Vagina (tissue), 2 donors: ENCODE measurements at places on chromosomes 11 and 22.
A peak's percentile ranks its signal among the peaks of the same experiment; 100 is the strongest.

- H3K27ac ChIP-seq, result no peak overlapping the region
- no peaks in the 10 kb centered on the region for H3K27me3 ChIP-seq
- no peak overlapping the region for H3K4me3 ChIP-seq
- no peaks in the 10 kb centered on the region for H3K36me3 ChIP-seq
Observed at GRCh38 chr11:70099578-70100279, 21.6 kb downstream of the ANO1 start.

GRCh38 chr11:69928975-69929374 is 109.8 kb upstream of the FGF3 start:
- no peak for DNase-seq
- no peak overlapping the region for H3K27ac ChIP-seq
- H3K4me1 ChIP-seq, result no peaks in the 10 kb centered on the region
- H3K27me3 ChIP-seq, result no peaks in the 10 kb centered on the region
- H3K4me3 ChIP-seq, result no peak overlapping the region
- no peaks in the 10 kb centered on the region for H3K36me3 ChIP-seq

DNA sequence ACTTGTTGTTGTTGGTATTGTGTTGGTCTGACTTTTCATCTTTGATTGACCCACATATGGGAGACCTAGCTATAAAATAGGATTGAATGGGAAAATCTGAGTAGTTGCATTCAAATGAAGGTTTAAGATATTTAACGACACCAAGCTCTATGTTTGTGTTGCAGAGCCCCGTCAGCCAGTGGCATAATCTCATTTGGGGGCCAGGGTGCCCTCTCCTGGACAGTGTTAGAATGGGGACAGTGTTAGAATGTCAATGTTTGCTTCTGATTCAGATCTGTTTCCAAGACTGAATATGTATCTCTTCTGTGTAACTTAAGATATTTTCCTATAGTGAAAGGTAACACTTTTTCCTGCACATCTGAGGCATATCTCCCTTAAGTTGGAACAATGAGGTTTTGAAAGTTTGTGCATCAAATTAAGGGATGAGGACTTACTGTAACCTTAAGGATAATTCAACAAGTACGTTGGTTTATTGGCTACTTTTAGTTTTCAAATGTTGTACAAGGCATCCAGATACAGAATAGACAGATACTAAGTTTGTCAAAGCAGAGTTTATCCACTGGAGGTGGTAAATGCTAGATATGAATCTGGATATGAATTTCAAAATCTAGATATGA is 5.3 kb upstream of the OR52M1 start:
- H3K36me3 ChIP-seq, result no peaks in the 10 kb centered on the region
- no peaks in the 10 kb centered on the region for H3K4me1 ChIP-seq
- H3K27ac ChIP-seq, result no peak overlapping the region

DNA sequence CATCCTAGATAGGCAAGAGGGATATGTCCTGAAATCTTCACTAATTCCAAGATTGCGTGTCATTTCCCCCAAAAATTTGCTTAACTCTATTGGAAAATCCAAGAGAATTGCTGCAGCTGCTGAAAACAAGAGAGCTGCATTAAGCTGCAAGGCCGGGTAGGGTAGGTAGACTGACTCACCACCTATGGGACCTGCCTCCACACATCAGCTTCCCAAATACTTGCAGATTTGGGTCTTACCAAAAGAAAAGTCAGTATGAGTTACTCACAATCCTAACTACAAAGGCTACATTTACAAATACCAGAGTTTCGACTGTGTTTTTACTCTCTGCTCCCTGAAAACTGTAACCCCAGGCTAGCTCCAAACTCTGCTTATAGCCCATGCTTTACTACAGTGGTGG is 142.5 kb upstream of the TEAD1 start:
- DNase-seq, result no peak
- no peak overlapping the region for H3K4me3 ChIP-seq

DNA sequence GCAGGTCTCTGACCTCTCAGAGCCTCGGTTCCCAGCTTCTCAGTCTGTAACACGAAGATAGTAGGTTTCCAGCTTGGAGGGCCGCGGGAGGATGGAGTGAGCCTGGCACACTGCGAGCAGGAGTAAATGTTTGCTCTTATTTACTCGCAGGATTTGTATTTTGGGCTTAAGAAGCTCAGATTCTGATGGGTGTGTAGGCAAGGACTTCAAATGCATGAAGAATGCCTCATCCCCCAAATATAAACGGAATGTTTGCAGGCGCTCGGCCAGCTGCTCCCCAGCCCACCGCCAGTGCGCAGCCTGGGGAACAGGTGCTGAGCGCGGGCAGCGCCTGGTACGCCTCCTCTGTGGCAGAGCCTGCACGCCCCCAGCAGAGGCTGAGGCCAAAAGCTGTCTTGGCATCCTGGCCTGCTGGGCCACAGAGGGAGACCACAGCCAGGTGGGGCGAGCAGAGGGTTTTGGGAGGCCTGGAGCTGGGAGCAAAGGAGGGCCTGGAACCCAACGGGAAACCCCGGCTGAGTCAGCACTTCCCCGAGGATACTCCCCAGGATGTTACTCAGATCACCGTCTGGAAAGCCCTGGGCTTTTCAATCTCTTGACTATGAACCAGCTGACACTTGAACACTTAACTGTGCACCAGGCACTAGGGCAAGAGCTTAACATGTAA is 9.4 kb downstream of the EHD1 start:
- peak overlapping the region; percentile 21 for H3K4me3 ChIP-seq
- H3K27ac ChIP-seq, result peak overlapping the region; percentile 91
- DNase-seq, result no peak
- H3K27me3 ChIP-seq, result no peaks in the 10 kb centered on the region
- no peaks in the 10 kb centered on the region for H3K36me3 ChIP-seq
